Gastroesophageal sphincter (tissue), 4 donors: ENCODE measurements at places on chromosomes 6 and 20. TPM values are rescaled to one million over a fixed set of nuclear protein-coding genes. Genes with fewer than 3 reads are reported as not detected.

- ATAC-seq, result no peak
Measured at GRCh38 chr6:150298676-150299075, 70.1 kb upstream of the IYD start.

DNA sequence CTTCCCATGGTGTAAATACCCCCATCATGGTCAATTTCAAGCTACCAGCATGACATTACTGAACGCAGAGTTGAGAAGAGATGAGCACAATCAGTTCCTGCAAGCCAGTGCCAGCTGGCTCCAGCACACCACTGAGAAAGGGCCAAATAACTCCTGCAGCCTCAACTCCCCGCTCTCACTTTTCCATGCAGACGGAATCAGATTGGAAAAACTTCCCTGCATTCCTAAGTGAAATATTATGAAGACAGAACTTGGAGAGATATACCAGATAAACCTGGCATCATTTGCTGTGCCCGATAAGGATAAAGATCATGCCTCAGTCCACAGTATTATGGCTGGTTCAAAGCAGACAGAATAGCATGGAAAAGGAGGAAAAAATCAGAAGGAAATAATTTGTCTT, 56.7 kb downstream of the FILIP1 start:
- ATAC-seq, result peak; percentile 79

DNA sequence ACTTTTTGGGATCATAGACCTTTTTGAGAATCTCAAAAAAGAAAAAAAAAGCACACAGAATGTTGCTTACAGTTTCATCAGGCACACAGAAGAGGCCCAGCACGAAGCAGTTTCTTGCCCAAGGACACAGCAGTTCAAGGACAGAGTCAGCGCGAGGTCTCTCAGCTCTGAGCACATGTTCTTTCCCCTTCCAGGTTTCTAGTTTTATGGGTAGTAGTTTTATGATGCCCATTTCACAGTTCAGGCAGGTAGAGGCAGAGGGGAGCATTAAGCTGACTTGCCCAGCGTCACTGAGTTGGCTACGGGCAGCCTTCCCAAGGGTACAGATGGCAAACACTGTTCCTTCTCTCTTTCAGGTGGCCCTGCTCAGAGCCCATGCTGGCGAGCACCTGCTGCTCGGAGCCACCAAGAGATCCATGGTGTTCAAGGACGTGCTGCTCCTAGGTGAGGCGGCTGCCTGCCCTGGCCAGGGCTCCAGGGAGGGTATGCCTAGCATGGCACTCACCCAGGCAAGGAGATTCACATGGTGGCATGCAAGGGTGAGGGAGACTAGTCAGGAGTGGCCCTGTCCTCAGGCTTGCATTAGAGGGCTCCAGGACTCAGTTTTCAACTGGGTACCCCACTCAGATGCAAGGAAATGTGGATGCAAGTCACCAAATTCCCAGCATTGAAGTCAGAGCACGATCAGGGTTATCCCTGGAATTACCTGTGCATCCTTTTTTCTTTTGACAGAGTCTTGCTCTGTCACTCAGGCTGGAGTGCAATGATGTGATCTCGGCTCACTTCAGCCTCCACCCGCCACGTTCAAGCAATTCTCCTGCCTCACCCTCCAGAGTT, 57.4 kb upstream of the TTPAL start:
- no peak for ATAC-seq

DNA sequence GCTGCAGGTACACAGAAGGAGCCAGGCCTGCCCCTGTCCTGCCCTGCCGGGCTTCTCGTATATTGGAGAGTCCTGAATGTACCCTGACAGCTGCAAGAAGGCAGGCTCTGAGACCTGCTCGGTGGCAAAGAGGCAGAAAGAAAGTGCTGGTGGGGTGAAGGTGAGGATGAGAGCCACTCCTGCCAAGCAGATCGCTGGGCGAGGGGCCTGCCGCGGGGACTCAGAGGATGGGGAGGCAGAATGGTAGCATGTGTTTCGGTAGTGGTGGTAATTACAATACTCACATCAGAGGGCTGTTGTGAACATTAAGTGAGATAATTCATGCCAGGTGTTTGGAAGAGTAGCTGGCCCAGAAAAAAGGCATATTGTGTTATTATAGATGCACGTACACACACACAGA, 56.6 kb upstream of the SLC22A23 start:
- no peak for ATAC-seq

GRCh38 chr20:13915284-13915683, 75.1 kb downstream of the SEL1L2 start:
- no peak for ATAC-seq

DNA sequence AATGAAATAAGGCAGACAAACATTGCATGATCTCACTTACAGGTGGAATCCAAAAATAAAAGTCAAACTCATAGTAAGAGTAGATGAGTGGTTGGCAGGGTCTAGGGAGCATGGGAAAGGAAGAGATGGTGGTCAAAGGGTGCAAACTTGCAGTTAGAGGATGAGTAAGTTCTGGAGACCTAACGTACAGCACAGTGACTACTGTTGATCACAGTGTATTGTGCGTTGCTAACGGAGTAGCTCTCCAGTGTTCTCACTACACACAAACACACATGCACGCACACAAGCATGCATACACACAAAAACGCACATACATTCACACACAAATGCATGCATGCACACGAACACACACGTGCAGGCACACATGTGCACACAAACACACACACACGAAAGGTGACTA, 54.9 kb downstream of the LY86 start:
- no peak for ATAC-seq

C20orf204 gene
- total RNA-seq, result 0.58 TPM

HLA-DPA1 gene
- total RNA-seq, result 27.1 TPM

C6orf141 gene
- 1.6 TPM for total RNA-seq

PMEPA1 gene
- total RNA-seq, result 22.6 TPM
